ENCODE measurements at places on chromosomes 1 and 21. TPM values are rescaled to one million over a fixed set of nuclear protein-coding genes. Genes with fewer than 3 reads are reported as not detected.

Gene GBP1
- 17.4 TPM for total RNA-seq

Gene TTLL10
- total RNA-seq = not detected

Gene LAPTM5
- 39.8 TPM for total RNA-seq

Gene DCDC2B
- total RNA-seq = not detected

Gene CRYBG2
- 67.0 TPM for total RNA-seq

Gene INSRR
- total RNA-seq = not detected

Gene TNNI3K
- total RNA-seq = not detected

DNA sequence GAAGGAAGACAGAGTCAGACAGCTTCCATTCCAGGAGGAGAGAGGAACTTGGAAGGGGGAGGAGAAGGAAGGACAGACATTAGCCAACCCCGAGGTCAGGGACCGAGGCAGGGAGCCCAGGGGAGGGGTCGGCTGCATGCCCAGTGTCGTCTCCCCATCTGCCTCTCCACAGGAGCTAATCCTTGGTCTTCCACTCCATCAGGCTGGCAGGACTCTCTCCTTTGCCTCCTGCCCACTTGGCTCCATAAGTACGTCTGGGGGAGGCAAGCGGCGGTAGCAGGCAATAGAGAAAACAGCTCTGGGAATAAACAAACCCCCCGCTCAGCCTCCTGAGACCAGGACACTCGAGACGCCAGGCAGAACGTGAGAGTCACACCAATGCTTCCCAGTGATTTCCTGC, 71.3 kb downstream of the GRIK3 start:
- no peak overlapping the region for H3K4me3 ChIP-seq
- H3K36me3 ChIP-seq = no peaks in the 10 kb centered on the region
- H3K27ac ChIP-seq = no peak overlapping the region
- H3K27me3 ChIP-seq = no peaks in the 10 kb centered on the region

DNA sequence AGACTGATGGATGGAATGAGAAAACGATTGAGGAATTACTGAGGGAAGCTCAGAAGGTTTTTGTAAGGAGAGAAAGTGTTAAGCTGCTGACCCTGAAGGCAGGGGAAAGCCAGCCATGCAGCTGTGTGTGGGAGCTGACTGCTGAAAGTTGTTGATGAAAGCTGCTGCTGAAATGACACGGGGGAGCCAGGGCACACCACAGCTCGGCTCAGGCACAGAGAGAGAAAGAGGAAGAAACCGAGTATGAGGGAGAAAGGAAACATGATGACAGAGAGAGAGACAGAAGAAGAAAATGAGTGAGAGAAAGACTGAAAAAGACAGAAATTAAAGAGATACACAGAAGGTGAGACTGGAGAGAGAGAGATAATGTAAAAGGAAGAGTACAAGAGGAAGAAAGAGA, 115.5 kb downstream of the LRRC53 start:
- H3K4me3 ChIP-seq = no peak overlapping the region
- no peak for DNase-seq
- no peaks in the 10 kb centered on the region for H3K36me3 ChIP-seq
- H3K27ac ChIP-seq = no peak overlapping the region

DNA sequence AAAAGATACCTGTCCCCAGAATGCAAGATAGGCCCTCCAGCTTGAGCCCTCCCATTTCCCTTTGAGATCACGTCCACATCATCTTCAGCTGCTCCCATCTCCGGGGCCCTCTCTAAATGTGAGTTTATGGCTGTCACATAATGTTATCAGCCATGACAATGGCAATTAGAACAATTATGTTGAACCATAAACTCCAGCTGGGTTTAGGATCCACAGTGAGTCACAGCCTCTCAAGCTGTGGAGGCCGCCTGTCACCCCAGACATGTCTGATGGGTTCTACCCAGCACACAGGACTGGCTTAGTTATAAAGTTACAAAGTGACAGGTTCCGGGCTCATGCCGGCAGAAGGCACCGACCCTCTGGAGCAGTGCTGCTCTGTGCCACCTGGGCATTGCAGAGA, 597.3 kb downstream of the PTPRU start:
- no peaks in the 10 kb centered on the region for H3K4me1 ChIP-seq
- H3K4me3 ChIP-seq = no peak overlapping the region
- H3K27ac ChIP-seq = no peak overlapping the region

DNA sequence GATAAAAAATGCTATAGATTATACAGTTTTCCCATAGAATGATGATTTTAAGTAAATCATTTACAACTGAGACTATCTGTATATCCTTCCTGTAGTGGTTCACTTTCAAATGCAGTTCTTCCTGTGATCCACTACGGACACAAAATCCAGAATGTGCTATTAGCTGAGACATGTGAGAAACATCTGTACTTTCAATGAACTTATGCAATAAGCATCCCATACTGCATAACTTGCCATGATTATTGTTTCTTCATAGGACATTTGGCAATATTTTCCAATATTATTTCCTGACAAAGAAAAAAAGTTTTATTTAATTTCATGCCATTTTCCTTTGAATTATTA, 83.5 kb upstream of the PRDX6 start:
- H3K4me1 ChIP-seq = no peaks in the 10 kb centered on the region
- no peak overlapping the region for H3K27ac ChIP-seq

DNA sequence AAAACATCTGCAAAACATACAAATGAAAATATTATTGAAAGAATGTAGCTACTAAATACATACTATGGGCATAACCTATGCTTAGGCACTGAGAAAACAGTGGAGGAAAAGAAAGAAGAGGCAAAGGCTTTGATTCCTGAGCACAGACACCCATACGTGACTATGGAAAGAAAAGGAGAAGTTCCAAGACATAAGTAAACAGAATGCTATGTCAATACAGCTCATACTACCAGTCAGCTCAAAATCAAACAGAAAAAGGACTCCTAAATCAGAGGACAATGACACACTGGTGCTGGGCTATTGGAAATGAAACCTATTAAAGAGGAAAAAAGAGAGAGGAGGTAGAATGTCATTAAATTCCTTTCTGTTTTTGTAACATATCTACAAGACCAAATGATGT, 225.4 kb downstream of the SMYD3 start:
- no peaks in the 10 kb centered on the region for H3K27me3 ChIP-seq
- H3K27ac ChIP-seq = no peak overlapping the region
- no peaks in the 10 kb centered on the region for H3K36me3 ChIP-seq
- no peak overlapping the region for H3K4me3 ChIP-seq

- H3K27ac ChIP-seq = no peak overlapping the region
- H3K27me3 ChIP-seq = no peaks in the 10 kb centered on the region
- no peak overlapping the region for H3K4me3 ChIP-seq
- H3K36me3 ChIP-seq = no peaks in the 10 kb centered on the region
Measured at GRCh38 chr21:35828161-35828560, 232.2 kb downstream of the SETD4 start.

GRCh38 chr1:10635992-10636391, 160.5 kb downstream of the CASZ1 start:
- DNase-seq = no peak
- H3K4me1 ChIP-seq = peaks cover 57% of the 10 kb centered on the region
- no peaks in the 10 kb centered on the region for H3K36me3 ChIP-seq
- no peak overlapping the region for H3K4me3 ChIP-seq

DNA sequence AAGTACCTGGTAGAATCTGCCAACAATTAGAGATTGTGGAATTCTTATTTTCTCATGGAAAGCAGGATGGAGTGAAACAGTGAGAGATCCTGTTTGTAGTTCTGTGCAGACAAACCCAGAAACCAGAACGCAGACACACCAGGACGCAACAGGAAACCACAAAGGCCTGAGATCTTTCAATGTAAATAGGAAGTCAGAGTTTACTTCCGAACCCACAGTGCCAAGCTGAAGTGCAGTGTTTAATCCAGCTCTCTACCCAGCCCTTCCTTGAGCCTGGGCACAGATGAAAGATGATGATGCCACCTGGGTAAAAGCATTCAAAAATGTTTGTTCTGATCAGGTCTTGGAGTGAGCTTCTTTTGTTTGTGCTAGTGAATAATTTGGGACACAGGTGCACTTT, 244.2 kb upstream of the HOOK1 start:
- no peak overlapping the region for H3K27ac ChIP-seq
- H3K4me1 ChIP-seq = no peaks in the 10 kb centered on the region
- H3K36me3 ChIP-seq = no peaks in the 10 kb centered on the region

DNA sequence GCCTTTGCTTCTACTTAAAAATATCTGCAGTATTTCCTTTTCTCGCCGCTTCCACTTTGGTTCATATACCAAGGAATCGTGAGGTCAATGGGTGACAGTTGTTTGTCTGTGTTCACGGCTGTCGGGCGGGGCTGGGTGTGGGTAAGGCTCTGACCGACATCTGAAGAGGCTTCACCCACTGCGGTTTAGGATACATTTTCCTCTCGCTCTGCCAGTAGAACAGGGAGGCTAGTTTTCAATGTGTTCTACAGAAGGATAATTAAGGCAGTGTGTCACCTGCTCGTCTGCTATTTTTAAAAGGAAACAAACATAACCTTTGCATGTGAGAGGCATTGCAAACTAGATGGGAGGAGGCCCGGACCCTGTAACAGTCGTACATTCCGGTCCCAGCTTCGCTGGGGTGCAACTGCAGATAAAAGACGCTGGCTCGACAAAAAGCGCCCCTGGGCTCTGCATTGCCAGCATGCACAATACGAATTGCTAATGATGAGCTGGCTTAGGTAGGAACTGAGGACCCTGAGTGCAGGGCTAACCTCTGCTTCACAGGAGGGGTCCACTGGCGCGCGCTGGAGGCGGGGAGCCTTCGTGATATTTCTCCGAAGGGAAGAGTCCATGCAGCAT, 8.5 kb upstream of the ERG start:
- H3K36me3 ChIP-seq = no peaks in the 10 kb centered on the region
- H3K4me3 ChIP-seq = no peak overlapping the region
- H3K27me3 ChIP-seq = no peaks in the 10 kb centered on the region
- DNase-seq = no peak
- H3K4me1 ChIP-seq = peaks cover 10% of the 10 kb centered on the region
- H3K27ac ChIP-seq = no peak overlapping the region

DNA sequence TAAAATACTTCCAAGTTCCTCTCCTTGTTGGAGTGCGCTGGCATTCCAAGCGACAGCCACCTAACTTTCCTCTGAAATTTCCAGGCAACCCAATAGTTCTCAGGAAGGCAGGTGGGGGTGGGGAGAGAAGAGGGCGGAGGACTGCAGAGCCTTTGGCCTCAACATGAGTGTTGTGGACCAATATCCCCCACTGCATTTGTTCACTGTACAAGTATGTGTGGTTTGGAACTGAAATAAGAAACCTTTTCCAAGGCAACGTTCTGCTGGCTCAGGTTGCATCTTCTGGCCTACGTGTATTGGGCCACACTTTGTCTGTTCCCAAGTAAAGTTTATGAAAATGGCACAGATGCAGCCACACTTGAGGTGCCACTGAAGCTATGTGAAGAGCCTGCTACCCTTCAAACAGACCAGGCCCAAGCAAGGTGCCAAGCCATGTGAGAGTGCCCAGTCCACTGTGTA, 153.4 kb downstream of the DHRS3 start:
- peaks cover 56% of the 10 kb centered on the region for H3K4me1 ChIP-seq
- H3K4me3 ChIP-seq = no peak overlapping the region
- peak overlapping the region; percentile 25 for H3K27ac ChIP-seq
- no peaks in the 10 kb centered on the region for H3K36me3 ChIP-seq
- H3K27me3 ChIP-seq = no peaks in the 10 kb centered on the region

- H3K4me3 ChIP-seq = no peak overlapping the region
- peaks cover 22% of the 10 kb centered on the region for H3K4me1 ChIP-seq
- DNase-seq = no peak
Measured at GRCh38 chr1:184824691-184825323, 70.1 kb upstream of the EDEM3 start.

GRCh38 chr21:44994047-44994694, 54.3 kb downstream of the SLX9 start:
- H3K4me1 ChIP-seq = peaks cover 17% of the 10 kb centered on the region
- no peaks in the 10 kb centered on the region for H3K36me3 ChIP-seq
- peak overlapping the region; percentile 24 for H3K27ac ChIP-seq
- H3K27me3 ChIP-seq = no peaks in the 10 kb centered on the region
- H3K4me3 ChIP-seq = no peak overlapping the region
- no peak for DNase-seq

- no peak overlapping the region for H3K27ac ChIP-seq
- H3K4me3 ChIP-seq = no peak overlapping the region
- no peaks in the 10 kb centered on the region for H3K4me1 ChIP-seq
- no peak for DNase-seq
Measured at GRCh38 chr21:34170886-34171285, 97.5 kb downstream of the MRPS6 start.

DNA sequence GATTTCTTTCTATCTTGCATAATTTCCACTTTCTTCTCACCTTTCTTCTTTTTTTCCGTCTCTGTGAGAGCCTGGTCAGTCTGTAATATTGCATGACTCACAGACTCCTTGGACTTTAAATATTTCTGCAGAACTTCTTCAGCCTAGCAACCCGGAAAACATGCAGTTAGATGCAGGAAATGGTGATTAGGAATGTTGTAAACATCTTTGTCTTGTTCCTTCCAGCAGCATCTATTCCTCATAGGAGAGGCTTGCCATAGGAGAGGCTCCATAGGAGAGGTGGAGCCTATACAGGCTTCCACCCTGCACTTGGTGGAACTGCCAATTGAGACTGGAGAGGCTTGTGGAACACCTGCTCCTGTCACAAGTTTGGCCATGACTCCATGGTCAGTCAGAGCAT, 10.0 kb downstream of the GBP5 start:
- no peaks in the 10 kb centered on the region for H3K36me3 ChIP-seq
- peaks cover 22% of the 10 kb centered on the region for H3K4me1 ChIP-seq
- H3K27ac ChIP-seq = no peak overlapping the region
- no peaks in the 10 kb centered on the region for H3K27me3 ChIP-seq
- no peak for DNase-seq

- H3K27me3 ChIP-seq = no peaks in the 10 kb centered on the region
- peak; percentile 80 for DNase-seq
- no peak overlapping the region for H3K4me3 ChIP-seq
- no peak overlapping the region for H3K27ac ChIP-seq
- peaks cover 12% of the 10 kb centered on the region for H3K4me1 ChIP-seq
- no peaks in the 10 kb centered on the region for H3K36me3 ChIP-seq
Measured at GRCh38 chr1:162380061-162380846, 1.3 kb upstream of the C1orf226 start.

GRCh38 chr1:87404296-87404695, 75.6 kb downstream of the LMO4 start:
- DNase-seq = no peak
- H3K36me3 ChIP-seq = no peaks in the 10 kb centered on the region
- no peak overlapping the region for H3K27ac ChIP-seq
- no peak overlapping the region for H3K4me3 ChIP-seq
- no peaks in the 10 kb centered on the region for H3K27me3 ChIP-seq
- H3K4me1 ChIP-seq = no peaks in the 10 kb centered on the region

- no peaks in the 10 kb centered on the region for H3K36me3 ChIP-seq
- H3K4me3 ChIP-seq = no peak overlapping the region
- H3K27ac ChIP-seq = no peak overlapping the region
- peaks cover 6% of the 10 kb centered on the region for H3K4me1 ChIP-seq
Measured at GRCh38 chr21:28442624-28443023, 550.1 kb downstream of the LTN1 start.

DNA sequence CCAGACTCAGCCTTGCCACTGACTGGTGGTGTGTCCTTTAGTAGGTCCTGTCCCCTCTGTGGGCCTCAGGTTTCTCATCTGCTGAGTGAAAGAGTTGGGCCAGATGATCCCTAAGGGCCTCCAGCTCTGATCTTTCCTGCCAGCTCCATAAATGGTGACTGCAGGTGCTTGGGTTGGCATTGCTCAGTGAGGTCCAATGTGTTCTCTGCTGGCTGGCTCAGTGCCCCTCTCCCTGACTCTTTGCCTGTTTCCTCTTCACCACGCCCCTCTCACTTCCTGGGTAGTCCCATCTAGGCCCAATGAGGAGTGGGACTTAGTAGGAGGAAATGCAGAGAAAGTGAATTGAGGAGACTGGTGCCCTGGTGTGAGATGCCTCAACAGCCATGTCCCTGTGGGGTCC, 36.6 kb downstream of the UBE2T start:
- no peaks in the 10 kb centered on the region for H3K27me3 ChIP-seq
- no peaks in the 10 kb centered on the region for H3K4me1 ChIP-seq
- no peaks in the 10 kb centered on the region for H3K36me3 ChIP-seq
- no peak overlapping the region for H3K27ac ChIP-seq
- no peak overlapping the region for H3K4me3 ChIP-seq

Measured in vagina (tissue), 2 donors.